ENCODE measurements at places on chromosomes 12 and 14.

- DNase-seq = no peak
Measured at GRCh38 chr12:104736307-104736706, 221.8 kb downstream of the SLC41A2 start.

GRCh38 chr12:131923260-131923659 lies 5.8 kb upstream of the PUS1 start:
- DNase-seq = no peak

- no peak for DNase-seq
Measured at GRCh38 chr14:29806124-29806517, 121.5 kb downstream of the PRKD1 start.

GRCh38 chr14:105148604-105149145 lies 19.9 kb downstream of the JAG2 start:
- no peak for DNase-seq
